ENCODE measurements at places on chromosomes 12 and 14. TPM values are rescaled to one million over a fixed set of nuclear protein-coding genes. Genes with fewer than 3 reads are reported as not detected.

Gene TEAD4
- total RNA-seq, result 4.8 TPM

Gene SERPINA10
- total RNA-seq, result not detected

Gene SLC38A4
- not detected for total RNA-seq

Gene TAC3
- total RNA-seq, result not detected

Gene ASCL1
- total RNA-seq, result not detected

Gene TCL1B
- not detected for total RNA-seq

Gene NEUROD4
- total RNA-seq, result not detected

Gene ALKBH2
- total RNA-seq, result 11.4 TPM

Gene A2M
- 325 TPM for total RNA-seq

Data from subcutaneous adipose tissue (tissue), 4 donors.